Breast epithelium (tissue), 4 donors: ENCODE measurements at places on chromosomes 3 and 15. TPM values are rescaled to one million over a fixed set of nuclear protein-coding genes. Genes with fewer than 3 reads are reported as not detected.

The CLDN11 gene
- 48.4 TPM for total RNA-seq

The RTP1 gene
- not detected for total RNA-seq

The XYLB gene
- total RNA-seq: 7.9 TPM

The IL16 gene
- 40.5 TPM for total RNA-seq

The IL5RA gene
- 0.48 TPM for total RNA-seq

The CIB1 gene
- total RNA-seq: 61.3 TPM

The HTD2 gene
- 19.6 TPM for total RNA-seq

The SERPINI2 gene
- 1.6 TPM for total RNA-seq

The SLC22A13 gene
- 0.48 TPM for total RNA-seq

The A4GNT gene
- not detected for total RNA-seq

The GP5 gene
- not detected for total RNA-seq

The GCNT3 gene
- not detected for total RNA-seq

The DVL3 gene
- 36.1 TPM for total RNA-seq

The ETV5 gene
- 19.0 TPM for total RNA-seq

The STAB1 gene
- total RNA-seq: 47.7 TPM

The PDZRN3 gene
- 79.6 TPM for total RNA-seq

The RAD51 gene
- total RNA-seq: not detected

The SEMA3F gene
- 49.8 TPM for total RNA-seq

The DNAH12 gene
- 0.32 TPM for total RNA-seq

The NDUFAF3 gene
- total RNA-seq: 151 TPM

The CCDC191 gene
- total RNA-seq: 10.8 TPM

The CD86 gene
- 7.5 TPM for total RNA-seq

The BCHE gene
- total RNA-seq: 0.33 TPM

The ZNF660 gene
- total RNA-seq: 2.0 TPM

The DNASE1L3 gene
- total RNA-seq: 0.44 TPM

The PIGBOS1 gene
- 12.7 TPM for total RNA-seq

The ZNF860 gene
- 0.80 TPM for total RNA-seq

The THRB gene
- total RNA-seq: 29.8 TPM

The SUCNR1 gene
- 1.6 TPM for total RNA-seq

The MKRN3 gene
- total RNA-seq: 0.16 TPM

The FSIP1 gene
- 0.32 TPM for total RNA-seq
